ENCODE measurements at places on chromosomes 16 and 17. TPM values are rescaled to one million over a fixed set of nuclear protein-coding genes. Genes with fewer than 3 reads are reported as not detected.

GRCh38 chr16:27304881-27305745 lies 8.7 kb upstream of the IL4R start:
- H3K4me1 ChIP-seq: no peaks in the 10 kb centered on the region
- H3K4me3 ChIP-seq: no peak overlapping the region
- DNase-seq: no peak
- H3K27me3 ChIP-seq: no peaks in the 10 kb centered on the region
- no peaks in the 10 kb centered on the region for H3K36me3 ChIP-seq
- H3K27ac ChIP-seq: no peak overlapping the region

The CPHXL2 gene
- not detected for total RNA-seq

The AGRP gene
- total RNA-seq: not detected

DNA sequence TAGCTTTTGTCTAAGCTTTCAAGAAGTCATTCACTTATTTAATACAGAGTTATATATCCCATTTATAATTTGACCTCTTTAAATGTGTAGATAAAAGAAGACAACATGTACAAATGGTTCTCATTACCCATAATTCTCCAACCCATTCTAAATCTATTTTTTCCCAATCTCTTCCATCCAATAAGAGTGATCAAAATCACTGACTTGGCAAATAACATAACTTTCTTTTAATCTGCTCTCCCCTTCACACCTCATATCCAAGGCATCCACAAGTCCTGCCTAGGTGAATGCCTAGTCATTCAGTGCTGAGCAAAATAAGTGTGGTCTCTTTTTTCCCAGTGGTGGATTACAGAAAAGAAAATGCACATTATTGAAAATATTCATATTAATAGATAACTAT lies 1231.1 kb downstream of the CDH11 start:
- no peak for DNase-seq
- peaks cover 15% of the 10 kb centered on the region for H3K4me1 ChIP-seq
- no peak overlapping the region for H3K4me3 ChIP-seq
- H3K27me3 ChIP-seq: no peaks in the 10 kb centered on the region

The KRTAP1-5 gene
- total RNA-seq: not detected

The GRB7 gene
- total RNA-seq: under 0.01 TPM

The FOXK2 gene
- 56.8 TPM for total RNA-seq

- H3K4me1 ChIP-seq: no peaks in the 10 kb centered on the region
- no peaks in the 10 kb centered on the region for H3K36me3 ChIP-seq
- no peak overlapping the region for H3K4me3 ChIP-seq
- no peak for DNase-seq
Measured at GRCh38 chr17:62101090-62101489, 36.0 kb upstream of the MED13 start.

The MPG gene
- total RNA-seq: 74.3 TPM

DNA sequence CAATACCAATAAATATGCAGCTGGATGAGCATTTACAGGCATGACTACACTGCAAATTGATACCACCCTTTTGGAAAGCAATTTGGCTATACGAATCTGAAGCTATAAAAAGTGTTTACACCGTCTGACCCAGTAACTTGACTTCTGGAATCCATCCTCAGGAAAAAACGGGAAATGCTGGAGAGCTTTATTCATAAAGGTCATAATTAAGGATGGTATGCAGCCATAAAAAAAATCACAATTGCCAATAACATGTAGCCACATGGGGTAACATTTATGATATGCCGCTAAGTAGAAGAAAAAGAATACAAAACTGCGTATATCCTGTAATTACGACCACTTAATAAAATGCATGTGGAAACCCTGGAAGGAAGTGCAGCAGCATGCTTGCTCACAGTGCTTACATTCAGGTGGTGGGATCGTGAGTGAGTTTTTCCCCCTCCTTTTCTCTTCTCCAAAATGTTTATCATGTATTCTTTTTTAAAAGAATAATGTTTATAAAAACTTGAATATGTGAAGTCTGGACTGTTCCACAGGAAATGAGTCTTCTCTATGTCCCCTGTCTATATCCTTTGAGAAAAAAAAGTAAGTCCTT lies 34.2 kb downstream of the COPRS start:
- no peaks in the 10 kb centered on the region for H3K27me3 ChIP-seq
- DNase-seq: no peak
- H3K36me3 ChIP-seq: no peaks in the 10 kb centered on the region
- H3K4me3 ChIP-seq: no peak overlapping the region
- peaks cover 14% of the 10 kb centered on the region for H3K4me1 ChIP-seq

The TMEM204 gene
- total RNA-seq: 38.0 TPM

- peak overlapping the region; percentile 71 for H3K27ac ChIP-seq
- H3K4me3 ChIP-seq: no peak overlapping the region
- H3K4me1 ChIP-seq: peaks cover 4% of the 10 kb centered on the region
- no peaks in the 10 kb centered on the region for H3K27me3 ChIP-seq
- no peaks in the 10 kb centered on the region for H3K36me3 ChIP-seq
Measured at GRCh38 chr17:80984749-80985148, 6.9 kb upstream of the CHMP6 start.

- no peak overlapping the region for H3K4me3 ChIP-seq
- peaks cover 84% of the 10 kb centered on the region for H3K4me1 ChIP-seq
Measured at GRCh38 chr17:40460604-40460967, 17.3 kb downstream of the IGFBP4 start.

The THOC6 gene
- 8.6 TPM for total RNA-seq

DNA sequence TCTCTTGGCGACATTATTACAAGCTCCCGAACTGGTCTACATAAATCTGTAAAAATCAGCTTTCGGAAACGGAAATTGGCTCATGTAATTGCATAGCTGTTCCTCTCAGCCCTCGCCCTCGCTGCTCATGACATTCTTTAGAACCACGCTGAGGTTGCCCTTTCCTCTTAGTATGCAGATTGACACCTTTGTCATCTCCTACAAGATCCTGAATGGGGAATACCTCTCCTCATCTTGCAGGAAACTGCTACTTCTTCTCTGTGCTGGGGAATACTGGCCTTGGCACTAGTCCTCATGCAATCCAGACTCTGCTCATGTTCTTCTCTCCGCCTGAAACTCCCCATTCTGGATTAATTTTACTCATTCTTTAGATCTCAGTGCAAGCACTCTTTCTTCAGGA lies 22.2 kb upstream of the CDH8 start:
- no peaks in the 10 kb centered on the region for H3K4me1 ChIP-seq
- H3K27me3 ChIP-seq: no peaks in the 10 kb centered on the region
- no peak overlapping the region for H3K27ac ChIP-seq
- no peaks in the 10 kb centered on the region for H3K36me3 ChIP-seq
- no peak for DNase-seq

The MYH2 gene
- total RNA-seq: 0.36 TPM

The HLF gene
- 52.3 TPM for total RNA-seq
